ENCODE measurements at places on chromosomes 13 and 19.
A peak's percentile ranks its signal among the peaks of the same experiment; 100 is the strongest.

GRCh38 chr13:110168999-110169933, 137.7 kb downstream of the COL4A1 start:
- no peak for DNase-seq

- DNase-seq, result no peak
Measured at GRCh38 chr13:108669381-108669780, 40.0 kb downstream of the MYO16 start.

GRCh38 chr19:16034958-16035560, 41.2 kb upstream of the TPM4 start:
- no peak for DNase-seq

DNA sequence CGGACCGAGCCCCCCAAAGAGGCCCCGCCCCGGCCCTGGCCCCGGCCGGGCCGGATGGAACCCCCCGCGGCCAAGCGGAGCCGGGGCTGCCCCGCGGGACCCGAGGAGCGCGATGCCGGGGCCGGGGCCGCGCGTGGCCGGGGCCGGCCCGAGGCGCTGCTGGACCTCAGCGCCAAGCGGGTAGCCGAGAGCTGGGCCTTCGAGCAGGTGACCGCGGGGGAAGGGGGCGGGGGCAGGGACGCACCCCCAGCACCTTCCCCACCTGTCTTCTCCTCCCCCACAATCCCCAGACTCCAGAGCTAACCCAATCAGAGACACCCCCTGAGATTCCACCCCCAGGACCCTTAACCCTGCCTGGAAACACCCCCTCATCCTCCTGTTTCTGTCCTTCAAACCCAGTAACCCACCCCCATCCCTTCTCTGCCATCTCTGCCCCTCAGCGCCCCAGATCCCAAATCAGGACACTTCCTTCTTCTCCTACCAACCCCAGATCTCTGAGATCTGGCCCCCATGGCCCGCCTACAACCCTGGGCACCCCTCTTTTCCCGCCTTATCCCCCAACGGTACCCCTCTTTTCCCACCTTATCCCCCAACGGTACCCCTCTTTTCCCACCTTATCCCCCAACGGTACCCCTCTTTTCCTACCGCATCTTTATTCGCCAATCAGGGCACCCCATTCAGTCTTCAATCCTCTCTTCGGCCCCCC, 505 bp downstream of the ZSWIM4 start:
- peak; percentile 76 for DNase-seq

DNA sequence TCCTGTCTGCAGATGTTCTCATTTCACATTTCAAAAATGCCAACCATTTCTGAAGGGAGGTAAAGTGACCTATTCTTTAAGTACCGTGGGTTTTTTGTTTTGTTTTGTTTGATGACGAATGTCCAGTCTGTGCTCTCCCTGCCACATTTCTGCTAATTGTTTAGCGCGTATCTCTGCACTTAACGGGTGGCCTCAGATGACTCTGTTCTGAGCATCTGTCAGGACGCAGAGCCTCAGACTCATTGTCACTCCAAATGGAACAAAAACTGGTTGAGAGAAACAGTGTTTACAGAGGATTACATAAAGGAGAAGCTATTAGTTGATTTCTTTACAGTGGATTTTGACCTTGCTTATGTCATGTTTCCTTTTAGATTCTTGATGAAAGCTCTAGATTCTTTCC, 23.7 kb downstream of the TPP2 start:
- DNase-seq, result no peak

GRCh38 chr19:10332158-10332964, 968 bp downstream of the RAVER1 start:
- no peak for DNase-seq

DNA sequence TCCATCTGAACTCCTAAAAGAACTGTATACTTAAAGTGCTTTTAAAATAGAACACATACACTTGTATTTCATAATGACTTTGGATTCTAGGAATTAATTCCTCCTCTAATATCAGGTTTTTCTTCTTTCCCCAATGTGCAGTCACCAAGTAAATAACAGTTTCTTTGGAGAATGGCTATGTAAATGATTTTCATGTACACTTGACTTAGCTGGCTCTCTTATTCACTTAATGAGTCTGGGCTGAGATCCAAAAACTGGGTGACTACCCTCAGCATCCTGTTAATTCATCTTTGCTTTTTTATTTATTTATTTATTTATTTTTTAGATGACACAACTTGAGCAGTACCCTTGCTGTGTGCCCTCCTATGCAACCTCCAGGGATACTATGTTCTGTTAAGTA, 1003.7 kb downstream of the SLITRK1 start:
- peak; percentile 47 for DNase-seq

GRCh38 chr19:41784312-41784711, 12.1 kb upstream of the CEACAM3 start:
- DNase-seq, result no peak

GRCh38 chr13:79861731-79862130, 380.8 kb downstream of the NDFIP2 start:
- DNase-seq, result no peak

All from M059J (cell line).